CD4-positive, alpha-beta T cell treated with Interleukin-1 beta for 1 hour (primary cell): ENCODE measurements at places on chromosomes 11 and 22.

DNA sequence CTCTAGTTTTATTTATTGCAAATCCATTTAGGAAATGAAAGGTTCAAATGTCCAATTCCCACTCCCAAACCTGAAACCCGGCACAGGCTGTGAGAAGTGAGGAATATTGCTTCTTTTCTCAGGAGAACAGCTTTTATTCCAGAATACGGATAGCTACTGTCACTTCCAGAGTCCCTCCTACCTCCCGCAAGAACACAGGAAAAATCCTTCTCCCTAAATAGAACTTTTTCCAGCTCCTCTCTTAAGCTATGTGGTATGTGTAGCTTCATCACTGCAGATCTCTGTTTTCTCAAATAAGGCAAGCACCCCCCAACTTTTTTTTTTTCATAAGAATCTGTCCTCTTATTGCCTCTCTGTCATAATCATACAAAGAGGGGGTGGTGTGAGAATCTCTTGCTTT lies 126.8 kb downstream of the LARGE1 start:
- DNase-seq, result no peak

GRCh38 chr11:29985248-29985647 lies 31.6 kb downstream of the KCNA4 start:
- no peak for DNase-seq

DNA sequence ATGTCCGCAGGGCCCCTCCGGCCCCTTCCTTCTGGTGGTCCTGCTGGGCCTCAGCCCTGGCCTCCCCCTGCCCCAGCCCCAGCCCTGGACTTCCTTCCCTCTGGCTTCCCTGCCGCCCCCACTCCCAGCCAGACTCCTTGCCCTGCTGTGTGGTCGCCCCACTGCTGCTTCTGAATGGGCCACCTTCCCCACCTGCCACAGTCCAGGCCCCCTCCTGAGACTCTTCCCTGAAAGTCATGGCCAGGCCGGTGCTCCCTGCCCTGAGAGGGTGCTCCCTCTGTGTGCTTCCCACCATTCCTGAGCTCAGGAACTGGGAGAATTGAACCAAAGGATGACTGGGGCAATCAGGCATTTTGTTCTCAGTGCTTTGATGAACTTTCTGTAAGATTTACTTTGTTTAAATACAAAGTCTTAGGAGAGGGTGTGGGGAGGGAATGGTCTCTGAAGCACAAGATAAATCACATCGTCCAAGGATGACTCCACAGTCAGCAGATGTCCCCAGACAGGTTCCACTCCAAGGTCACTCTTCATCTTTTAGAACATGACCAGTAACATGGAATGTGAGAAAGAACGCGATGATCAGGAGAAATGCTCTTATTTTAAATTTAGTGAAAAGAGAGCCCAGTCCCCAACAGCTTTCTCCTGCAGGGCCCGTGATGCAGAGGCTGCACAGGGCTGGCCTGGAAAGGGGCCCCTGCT lies 774 bp downstream of the APOBEC3D start:
- DNase-seq, result no peak

DNA sequence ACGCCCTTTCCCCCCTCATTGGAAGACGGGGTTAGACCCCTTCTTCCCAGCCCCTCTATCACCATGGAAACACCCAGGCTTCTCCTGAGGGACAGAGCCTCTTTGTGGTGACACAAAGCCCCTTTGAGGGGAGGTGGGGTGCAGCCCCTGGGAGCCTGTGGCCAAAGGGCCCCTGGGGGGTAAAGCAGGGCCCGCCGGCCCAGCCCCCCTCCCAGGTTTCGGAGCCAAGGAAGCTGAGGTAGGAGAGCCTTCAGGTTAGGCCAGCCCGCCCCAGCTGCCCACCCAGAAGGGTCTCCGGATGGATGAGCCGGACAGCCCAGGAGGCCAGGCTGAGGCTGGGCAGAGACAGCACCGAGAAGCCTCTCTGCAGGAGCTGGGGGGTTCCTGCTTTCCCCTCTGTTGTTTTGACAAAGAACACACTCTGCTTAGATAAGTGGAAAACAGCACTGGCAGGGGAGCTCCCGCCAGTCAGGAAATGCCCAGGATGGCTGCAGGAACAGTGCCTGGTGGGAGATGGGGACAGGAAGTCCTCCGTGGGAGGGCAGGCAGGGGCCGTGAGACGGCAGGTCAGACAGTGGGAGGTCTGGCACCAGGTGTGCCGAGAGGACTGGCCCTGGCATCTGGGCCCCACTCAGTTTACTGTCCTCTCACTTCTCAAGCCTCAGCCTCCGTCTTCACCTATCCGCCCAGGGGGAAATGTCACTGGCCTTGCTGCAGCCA lies 18.2 kb downstream of the ARVCF start:
- no peak for DNase-seq

- peak; percentile 65 for DNase-seq
Observed at GRCh38 chr22:25362215-25362882, 142.9 kb downstream of the CRYBB2 start.

DNA sequence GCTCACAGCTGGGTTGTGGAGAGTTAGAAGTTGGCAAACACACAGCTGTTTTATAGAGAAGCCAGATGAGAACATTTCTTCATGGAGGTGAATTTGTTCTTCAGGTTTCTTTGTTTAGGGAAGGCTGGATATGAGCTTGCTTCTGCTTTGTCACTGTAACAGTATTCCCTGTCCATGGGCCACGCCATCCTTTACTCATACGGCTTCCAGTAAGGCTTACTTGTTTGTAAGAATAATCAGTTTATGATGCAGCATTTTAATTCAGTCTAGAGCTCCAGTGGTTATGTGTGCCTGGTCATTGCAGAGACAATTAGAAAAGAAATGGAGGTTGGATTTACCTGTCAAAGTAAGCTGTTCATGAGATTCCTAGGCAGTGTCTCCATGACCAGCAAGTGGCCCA lies 131.8 kb downstream of the TRIM44 start:
- no peak for DNase-seq

GRCh38 chr11:78181185-78181584 lies 7.2 kb downstream of the KCTD21 start:
- DNase-seq, result no peak

- no peak for DNase-seq
Observed at GRCh38 chr22:43260331-43261231, 73.6 kb upstream of the TTLL12 start.

- no peak for DNase-seq
Observed at GRCh38 chr22:27591060-27591459, 210.5 kb downstream of the MN1 start.

DNA sequence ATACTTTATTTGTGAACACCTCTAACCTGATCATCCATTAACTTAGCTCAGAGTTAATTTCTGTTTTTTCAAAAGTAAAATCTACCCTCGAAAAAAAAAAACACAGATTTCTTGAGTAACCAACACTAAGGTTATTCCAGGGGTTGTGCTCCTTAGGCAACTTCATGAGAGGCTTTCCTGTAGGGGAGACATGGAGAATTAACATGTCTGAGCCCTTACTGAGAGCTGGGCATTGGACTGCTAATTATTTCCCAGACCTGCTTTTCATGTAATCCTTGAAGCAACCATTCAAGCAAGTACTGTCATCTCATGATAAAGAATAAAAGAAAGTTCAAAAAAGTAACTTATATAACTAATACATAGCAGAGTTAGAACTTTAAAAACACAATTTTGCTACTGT lies 13.5 kb upstream of the UPB1 start:
- no peak for DNase-seq

DNA sequence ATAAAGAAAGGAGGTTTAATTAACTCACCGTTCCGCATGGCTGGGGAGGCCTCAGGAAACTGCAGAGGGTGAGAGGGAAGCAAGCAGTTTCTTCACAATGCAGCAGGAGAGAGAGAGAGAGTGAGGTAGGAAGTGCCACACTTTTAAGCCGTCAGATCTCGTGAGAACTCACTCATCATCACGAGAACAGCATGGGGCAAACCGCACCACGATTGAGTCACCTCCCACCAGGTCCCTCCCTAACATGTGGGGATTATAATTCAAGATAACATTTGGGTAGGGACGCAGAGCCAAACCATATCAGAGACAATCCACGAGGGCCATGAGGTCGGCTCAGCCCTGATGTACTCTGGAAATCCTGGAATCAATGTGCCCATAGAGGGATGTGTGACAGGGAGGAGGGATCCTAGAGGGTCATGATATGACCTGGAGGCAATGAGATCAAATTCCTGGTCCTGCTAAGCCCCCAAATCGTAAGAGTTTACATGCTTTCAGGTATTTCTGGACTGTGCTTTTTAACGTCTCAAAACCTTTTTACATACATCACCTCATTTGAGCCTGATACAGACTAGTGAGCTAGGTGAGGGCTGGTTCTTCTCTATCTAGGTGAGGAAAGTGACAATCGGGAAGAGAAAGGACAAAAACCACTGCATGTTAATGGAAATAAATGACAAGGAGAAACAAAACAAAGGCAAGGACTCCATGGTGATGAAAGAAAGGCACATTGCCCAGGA lies 19.5 kb upstream of the RASSF10 start:
- DNase-seq, result no peak

DNA sequence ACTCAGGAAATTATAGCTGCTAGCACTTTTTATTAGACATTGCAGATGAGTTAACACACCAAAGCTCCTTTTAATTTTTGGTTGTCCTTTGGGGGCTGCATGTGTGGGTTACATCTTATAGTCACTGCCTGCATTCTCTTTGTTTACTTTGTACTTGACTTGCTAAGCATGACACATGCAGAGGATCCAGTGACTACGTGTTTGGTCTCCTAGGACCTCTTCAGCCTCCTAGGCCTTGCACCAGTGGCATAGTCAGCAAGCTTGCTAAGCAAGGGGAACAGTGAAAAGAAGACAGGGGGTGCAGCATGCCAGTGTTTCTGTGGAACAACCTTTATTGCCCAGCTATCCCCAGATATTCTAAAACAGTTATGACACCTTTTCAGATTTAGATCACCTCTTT lies 108.2 kb downstream of the PAX6 start:
- no peak for DNase-seq

DNA sequence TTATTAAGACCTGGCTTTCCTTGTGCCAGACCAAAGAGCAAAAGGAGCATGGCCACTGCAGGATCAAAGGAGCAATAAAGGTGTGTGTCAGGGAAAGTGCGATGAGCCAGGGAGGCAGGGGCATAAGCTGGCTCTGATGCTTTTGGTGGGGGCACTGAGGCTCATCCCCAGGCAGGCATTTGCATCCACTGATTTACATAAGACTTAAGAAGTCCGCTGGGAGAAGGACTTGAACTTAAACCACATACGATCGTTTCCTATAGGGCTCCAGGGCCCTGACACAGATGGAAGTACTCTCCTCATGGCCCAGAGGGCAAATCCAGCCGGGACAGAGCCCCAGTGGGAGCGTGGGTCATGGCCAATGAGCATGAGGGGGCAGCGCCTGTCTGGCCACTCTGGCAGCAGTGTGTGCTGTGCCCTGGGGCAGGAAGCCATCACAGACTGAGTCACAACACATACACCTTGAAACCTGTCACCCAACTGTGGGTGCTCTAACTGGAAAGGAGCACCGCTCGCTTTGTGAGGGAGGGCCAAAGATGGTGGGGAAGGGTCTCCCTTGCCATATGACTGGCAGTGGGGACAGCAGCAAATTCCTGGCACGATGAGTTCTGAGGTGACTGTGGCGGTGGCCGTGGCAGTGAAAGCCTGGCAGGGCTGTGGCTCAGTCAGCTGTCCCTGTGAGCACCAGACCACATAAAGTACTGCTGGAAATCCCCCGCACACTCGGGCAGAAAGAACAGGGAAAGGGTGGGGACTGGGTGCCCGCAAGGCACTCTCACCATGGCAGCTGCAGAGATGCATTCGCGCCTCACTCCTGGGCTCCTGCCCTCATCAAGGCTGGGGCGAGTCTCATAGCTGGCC lies 79.4 kb upstream of the LMO1 start:
- no peak for DNase-seq

DNA sequence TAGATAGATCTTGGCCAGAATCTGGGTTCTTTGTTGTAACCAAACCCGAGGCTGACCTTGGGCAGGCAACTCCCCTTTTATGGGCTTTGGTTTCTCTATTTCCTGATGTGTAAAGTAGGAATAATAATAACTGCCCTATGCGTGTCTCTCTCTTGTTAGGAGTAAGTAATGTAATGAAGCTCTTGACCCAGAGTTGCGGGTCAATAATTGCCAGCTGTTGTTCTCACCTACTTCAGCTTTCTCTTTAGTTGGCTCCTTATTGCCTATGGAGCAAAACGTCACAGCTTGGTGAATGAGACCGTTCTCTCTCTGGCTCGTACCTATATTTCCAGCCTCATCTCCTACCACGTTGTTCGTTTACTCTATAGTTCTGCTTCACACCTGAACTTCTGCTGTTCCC lies 56.6 kb upstream of the KIRREL3 start:
- DNase-seq, result no peak

DNA sequence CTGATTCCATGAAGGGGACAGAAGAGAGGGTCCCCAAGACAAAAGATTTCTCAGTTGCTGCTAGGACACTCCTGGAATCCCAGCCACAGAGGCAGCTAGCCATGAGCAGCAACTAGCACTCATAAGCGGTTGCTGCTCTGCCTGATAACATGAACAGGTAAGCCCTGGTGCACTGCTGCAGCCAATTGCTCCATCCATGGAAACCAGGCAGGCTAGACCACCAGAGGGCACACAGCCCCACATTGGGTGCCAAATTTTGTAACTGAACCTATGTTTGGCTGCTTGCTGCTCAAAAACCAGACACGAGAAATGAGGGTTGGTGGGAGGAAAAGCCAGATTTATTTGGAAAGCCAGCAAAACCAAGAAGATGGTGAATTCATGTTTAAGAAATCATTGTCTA lies 21.9 kb upstream of the QSER1 start:
- DNase-seq, result peak; percentile 23

GRCh38 chr11:122645847-122646246 lies 9.7 kb upstream of the UBASH3B start:
- no peak for DNase-seq
